Neural progenitor cell (in vitro differentiated cells): ENCODE measurements at places on chromosomes 2 and 18. TPM values are rescaled to one million over a fixed set of nuclear protein-coding genes. Genes with fewer than 3 reads are reported as not detected.

DNA sequence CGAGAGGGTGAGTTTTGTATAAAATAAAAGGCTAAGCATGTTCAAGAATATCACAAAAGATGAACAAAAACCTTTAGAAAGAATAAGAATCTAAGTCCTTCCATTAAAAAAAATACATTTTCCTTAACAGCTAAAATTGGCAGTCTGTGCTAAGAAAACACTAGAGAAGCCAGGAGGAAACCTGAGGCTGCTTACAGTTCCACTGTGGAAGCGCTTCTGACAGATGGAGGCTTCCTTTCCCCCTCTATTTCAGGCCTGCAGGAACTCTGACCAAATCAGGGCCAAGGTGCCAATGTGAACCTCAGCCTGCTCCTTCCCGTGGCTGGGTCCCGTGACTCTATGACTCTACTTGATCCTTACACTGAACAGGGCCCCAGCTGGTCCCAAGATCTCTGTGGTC lies 108.1 kb upstream of the ARHGAP28 start:
- H3K36me3 ChIP-seq, result no peaks in the 10 kb centered on the region
- no peaks in the 10 kb centered on the region for H3K27me3 ChIP-seq
- H3K4me1 ChIP-seq, result no peaks in the 10 kb centered on the region
- H3K4me3 ChIP-seq, result no peak overlapping the region

Gene SLC16A14
- total RNA-seq, result 10.8 and 12.4 TPM in 2 replicates

Gene UGT1A3
- not detected in 2 replicates for total RNA-seq

Gene CD8B
- not detected in 2 replicates for total RNA-seq

DNA sequence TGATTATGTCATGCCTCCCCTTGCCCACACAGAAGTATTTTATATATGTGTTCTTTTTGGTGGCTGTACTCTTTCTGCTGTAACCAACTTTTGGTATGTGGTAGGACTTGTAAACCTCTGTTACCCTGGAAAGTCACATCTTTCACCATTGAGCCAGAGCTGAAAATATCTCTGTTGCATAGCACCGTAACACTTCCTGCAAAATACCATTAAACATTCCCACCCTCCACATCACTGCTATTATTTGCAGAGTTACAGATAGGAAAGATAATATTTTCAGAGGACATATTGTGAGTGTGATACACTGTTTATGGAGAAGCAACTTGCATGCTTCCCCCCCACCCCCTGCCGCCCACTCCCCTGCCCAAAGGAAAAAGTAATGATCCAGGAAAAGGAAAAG lies 44.8 kb downstream of the CAB39 start:
- no peak overlapping the region for H3K27ac ChIP-seq
- H3K36me3 ChIP-seq, result no peaks in the 10 kb centered on the region
- H3K4me3 ChIP-seq, result no peak overlapping the region
- peaks cover 14% of the 10 kb centered on the region for H3K4me1 ChIP-seq
- no peak for DNase-seq
- H3K27me3 ChIP-seq, result no peaks in the 10 kb centered on the region

DNA sequence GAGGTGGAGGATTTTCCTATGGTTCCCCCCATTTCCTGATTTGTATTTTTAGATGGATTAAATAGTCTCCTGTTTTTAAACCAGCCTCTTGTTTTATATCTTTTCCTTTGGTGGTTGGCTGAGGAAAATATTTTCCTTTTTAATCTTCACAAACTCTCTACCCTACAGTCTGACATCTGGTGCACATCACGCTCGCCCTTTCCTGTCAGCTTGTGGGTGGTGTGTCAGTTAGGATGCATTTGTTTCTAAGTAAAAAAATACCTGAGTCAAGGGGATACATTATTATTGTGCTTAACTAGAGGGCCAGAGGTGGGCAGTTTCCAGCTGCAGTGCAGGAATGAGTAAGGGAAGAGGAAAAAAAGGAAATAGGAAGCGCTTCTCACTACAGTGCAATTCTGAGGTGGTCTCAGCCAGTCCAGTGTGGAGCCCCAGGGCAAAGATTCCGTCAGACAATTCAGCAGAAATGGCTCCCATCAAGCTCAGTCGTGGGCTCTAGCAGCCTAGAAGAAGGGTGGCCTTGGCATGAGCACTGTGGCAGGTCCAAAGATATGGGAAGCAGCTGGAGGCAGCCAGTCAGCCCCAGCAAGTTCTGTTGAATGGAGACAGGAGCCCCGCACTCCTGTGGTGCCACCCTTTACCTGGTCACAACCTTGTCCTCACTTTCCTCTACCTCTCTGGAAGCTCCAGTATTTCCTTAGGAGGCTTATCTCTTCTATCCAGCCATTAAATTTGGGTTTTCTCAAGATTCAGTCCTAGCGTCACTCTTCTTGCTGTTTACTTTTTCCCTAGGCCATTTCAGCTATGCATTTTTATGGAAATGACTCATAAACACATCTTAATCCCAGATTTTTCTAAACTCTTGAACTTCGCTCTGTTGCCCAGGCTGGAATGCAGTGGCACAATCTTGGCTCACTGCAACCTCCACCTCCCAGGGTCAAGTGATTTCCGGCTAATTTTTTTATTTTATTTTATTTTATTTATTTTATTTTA lies 18.5 kb downstream of the SFTPB start:
- H3K27ac ChIP-seq, result no peak overlapping the region
- no peak for DNase-seq
- no peaks in the 10 kb centered on the region for H3K27me3 ChIP-seq
- peaks cover 3% of the 10 kb centered on the region for H3K36me3 ChIP-seq

DNA sequence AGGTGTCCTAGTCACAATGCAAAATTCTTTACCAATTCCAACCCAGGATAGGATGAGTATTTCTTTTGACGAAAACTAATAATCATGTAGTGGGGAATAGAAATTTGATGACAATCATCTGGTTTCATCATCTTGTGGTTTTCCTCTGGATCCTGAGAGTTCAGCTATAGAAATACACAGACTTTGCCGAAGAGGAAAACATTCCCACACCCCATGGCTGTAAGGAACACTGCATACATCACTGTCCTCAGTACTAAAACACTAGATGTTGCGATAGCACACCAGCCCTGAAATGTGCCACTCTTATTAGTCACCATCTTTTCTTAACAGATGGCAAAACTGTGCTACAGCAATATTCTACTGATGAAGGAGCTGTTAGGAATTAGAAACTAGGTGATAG lies 29.4 kb downstream of the CERKL start:
- DNase-seq, result no peak
- no peaks in the 10 kb centered on the region for H3K36me3 ChIP-seq
- H3K4me1 ChIP-seq, result no peaks in the 10 kb centered on the region

- no peaks in the 10 kb centered on the region for H3K4me1 ChIP-seq
- no peak for DNase-seq
- no peak overlapping the region for H3K4me3 ChIP-seq
These were observed 226.0 kb upstream of the NETO1 start for GRCh38 chr18:73093687-73094250.

GRCh38 chr2:229636571-229636970 lies 77.8 kb downstream of the DNER start:
- H3K27ac ChIP-seq, result no peak overlapping the region
- H3K36me3 ChIP-seq, result no peaks in the 10 kb centered on the region
- DNase-seq, result no peak

Gene RBM44
- total RNA-seq, result 0.30 and 0.34 TPM in 2 replicates

Gene CPLX4
- 0.12 and 2.2 TPM in 2 replicates for total RNA-seq

Gene DES
- total RNA-seq, result 0.31 TPM in 1 of 2 replicates, not detected in the other
